Panc1 (cell line): ENCODE measurements at places on chromosomes 1 and 21.

DNA sequence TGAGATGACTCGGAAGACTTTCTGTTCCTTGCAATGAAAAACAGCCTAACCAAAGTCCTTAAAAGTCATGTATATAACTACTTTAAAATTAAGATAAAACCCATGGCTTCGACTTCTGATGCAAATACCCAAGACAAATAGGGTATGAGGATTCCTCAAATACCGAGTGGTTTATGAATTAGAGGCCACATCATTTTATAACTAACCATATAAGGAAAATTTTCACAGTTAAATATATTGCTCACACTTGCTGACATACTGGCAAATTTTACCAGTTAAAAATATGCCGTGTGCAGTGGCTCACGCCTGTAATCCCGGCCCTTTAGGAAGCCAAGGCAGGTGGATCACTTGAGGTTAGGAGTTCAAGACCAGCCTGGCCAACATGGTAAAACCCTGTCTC lies 5.4 kb downstream of the RERE start:
- DNase-seq: no peak

GRCh38 chr1:16241221-16241708 lies 4.3 kb upstream of the CPLANE2 start:
- no peak for DNase-seq

GRCh38 chr1:88678405-88678804 lies 5.7 kb upstream of the PKN2 start:
- no peak for DNase-seq

- no peak for DNase-seq
Observed at GRCh38 chr21:31332525-31332924, 11.5 kb downstream of the TIAM1 start.

DNA sequence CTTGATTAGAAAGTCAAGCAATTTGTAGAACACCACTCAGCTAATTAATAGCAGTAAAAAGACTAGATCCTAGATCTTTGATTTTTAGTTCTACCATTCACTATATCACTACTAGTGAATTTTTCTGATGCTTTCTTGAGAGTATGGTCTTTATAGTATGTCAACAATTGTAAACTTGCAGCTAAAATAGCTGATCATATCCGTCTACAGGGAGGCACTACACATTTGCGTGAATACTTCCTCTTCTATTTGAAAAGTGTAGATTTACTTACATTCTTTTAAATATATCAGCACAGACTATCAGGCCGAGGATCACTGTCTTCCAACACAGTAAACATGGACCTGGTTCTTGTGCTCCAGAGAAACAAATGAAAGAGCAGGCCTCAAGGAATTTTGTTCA lies 18.6 kb upstream of the PTPRC start:
- no peak for DNase-seq

- no peak for DNase-seq
Observed at GRCh38 chr1:110064576-110065337, 5.7 kb downstream of the ALX3 start.

DNA sequence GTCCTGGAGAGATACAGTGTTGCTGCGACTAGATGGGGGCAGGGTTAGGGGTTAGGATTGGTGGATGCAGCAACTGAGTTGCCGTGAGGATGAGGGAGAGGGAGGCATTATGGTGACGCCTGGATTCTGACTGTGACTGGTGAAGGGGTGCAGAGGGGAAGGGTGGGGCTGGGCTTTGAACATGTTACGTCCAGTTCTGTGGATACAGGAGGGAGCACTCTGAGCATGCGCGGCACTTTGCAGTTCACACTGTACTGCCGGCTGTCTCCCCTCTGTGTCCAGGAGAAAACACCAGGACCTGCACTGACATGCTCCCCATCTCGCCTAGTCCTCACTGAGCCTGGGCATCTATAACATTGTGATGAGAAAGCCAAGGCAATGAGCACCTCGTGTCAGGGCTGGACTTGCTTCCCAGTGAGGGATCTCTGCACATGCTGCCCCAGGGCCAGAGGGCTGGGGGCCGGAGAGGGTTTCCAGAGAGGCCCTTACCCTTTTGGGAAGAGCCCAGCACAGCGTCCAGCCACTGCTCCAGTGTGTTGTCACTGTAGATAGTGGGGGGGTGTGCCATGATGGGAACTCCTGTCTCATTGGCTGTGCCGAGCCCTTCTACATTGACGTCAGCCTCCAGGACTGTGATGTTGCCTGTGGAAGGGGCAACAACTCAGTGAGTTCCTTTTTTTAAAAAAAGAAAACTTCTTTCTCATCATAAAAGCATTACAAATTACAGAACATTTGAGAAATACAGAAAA lies 7.6 kb downstream of the FAM151A start:
- no peak for DNase-seq

DNA sequence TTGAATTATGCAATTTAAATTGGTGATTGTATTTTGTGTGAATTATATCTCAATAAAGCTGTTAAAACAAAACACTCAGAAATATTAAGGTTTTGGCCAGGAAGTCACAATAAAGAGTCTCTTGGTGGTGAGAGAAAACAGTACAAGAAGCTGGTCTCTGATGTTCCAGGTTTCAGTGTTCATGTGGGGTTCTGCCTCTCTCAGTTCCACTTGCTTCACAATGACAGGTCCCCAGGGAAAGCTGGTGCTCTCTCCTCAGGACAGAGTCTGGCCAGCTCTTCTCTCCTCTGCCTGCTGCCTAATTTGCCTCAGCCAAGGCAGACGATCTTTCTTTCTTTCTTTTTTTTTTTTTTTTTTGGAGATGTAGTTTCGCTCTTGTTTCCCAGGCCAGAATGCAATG lies 342.9 kb upstream of the PLXNA2 start:
- DNase-seq: no peak

DNA sequence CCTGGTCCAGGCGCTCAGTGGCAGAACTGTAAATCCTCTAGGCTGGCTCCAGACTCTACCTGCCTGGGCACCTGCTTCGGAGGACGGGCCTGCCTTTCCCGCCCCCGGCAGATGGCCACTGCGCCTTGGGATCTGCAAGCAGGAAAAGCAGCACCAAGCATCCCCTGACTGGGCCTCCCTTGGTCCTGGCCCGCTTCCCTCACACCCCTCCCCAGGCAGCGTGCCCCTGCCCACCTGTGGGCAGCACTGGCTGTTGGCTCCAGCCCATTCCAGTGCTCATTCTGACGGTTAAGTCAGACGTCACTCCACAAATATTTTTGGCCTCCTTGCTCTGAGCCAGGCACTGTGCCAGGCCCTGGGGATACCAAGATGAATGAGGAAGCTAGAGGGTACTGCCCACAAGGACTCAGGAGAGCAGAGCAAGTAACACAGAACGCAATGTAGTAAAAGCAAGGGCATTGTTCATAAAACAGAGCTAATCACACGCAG lies 22.0 kb upstream of the BLACAT1 start:
- DNase-seq: no peak

DNA sequence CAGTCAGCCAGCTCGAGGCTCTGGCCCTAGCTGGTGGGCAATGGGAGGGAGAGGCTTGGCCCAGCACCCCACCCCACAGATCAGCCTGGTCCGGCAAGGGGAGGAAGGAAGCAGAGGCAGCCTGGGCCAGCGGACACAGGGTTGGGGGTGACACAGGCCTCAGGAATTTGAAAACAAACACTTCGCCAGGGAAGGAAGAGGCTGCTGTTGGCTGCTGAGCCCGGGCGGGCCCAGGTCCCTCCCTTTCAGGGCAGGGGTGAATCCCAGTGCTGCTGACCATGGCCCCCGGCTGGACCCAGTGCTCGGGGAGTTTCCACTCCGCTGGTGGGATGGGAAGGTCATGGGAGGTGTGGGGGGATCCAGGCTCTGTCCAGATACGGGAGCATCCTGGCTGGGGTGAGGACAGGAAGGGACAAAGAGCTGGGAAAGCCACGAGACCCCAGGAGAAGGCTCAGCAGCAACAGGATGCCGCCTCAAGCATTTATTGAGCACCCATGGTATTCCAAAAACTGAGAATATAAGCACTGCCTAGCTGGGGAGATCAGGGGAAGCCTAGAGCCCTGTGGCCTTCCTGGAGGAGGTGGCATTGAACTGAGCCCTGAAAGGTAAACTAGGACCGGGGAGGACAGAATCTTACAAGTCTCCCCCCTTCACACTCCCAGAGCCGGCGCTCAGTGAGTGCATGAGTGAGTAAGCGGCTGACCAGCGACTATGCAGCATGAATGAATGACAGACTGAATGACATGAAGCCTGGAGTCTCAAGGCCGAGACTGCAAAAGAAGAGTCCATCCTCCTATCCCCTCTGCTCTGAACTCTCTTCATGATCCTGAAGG lies 26.2 kb upstream of the EPHA2 start:
- DNase-seq: no peak

DNA sequence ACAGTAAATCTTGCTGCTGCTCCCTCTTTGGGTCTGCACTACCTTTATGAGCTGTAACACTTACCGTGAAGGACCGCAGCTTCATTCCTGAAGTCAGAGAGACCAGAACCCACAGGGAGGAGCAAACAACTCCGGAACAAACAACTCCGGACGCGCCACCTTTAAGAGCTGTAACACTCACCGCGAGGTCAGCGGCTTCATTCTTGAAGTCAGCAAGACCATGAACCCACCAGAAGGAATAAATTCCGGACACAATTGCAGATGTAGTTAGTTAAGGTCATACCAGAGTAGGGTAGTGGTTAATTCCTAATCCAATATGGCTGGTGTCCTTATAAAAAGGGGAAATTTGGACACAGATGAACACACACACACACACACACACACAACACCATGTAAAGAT lies 37.7 kb downstream of the VTCN1 start:
- no peak for DNase-seq

DNA sequence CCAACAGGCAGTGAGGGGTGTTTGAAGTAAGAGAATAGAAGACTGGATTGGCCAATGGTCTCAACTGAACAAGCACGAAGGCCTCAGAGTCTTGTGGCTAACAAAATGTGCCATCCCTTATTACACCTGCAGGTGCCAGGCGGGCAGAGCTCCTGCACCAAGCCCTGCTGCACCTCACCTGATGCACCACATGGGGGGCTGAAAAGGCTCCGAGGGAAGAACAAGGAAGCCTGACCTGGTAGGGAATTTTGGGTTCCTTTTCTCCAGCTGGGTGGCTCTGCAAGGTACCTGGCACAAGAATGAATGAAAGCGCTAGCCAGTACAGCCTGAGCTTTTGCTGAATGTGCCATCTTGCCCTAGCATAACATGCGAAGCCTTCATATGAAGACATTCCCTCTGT lies 9.7 kb downstream of the HSD3B1 start:
- no peak for DNase-seq

DNA sequence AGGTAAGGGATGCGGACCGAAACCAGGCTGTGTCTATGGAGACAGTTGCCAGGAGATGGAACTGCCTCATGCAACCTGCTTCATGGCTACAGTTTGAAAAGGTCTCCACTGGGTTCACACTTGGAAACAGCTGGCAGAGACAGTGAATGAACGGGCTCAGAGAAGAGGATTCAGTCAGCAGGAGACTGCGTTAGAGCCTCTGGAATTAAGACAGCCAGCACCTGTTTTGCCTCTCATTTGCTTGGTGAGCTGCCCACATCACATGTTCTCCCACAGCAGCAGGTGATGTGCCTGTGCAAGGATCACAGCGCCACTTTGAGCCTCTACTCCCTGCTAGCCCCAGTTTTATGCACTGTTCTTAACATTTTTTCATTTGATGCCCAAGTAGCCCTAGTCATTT lies 321.0 kb downstream of the PLPP3 start:
- DNase-seq: no peak

- no peak for DNase-seq
Observed at GRCh38 chr1:18109756-18110597, 2.4 kb downstream of the IGSF21 start.

- no peak for DNase-seq
Observed at GRCh38 chr21:45507888-45508508, 34.2 kb downstream of the SLC19A1 start.

DNA sequence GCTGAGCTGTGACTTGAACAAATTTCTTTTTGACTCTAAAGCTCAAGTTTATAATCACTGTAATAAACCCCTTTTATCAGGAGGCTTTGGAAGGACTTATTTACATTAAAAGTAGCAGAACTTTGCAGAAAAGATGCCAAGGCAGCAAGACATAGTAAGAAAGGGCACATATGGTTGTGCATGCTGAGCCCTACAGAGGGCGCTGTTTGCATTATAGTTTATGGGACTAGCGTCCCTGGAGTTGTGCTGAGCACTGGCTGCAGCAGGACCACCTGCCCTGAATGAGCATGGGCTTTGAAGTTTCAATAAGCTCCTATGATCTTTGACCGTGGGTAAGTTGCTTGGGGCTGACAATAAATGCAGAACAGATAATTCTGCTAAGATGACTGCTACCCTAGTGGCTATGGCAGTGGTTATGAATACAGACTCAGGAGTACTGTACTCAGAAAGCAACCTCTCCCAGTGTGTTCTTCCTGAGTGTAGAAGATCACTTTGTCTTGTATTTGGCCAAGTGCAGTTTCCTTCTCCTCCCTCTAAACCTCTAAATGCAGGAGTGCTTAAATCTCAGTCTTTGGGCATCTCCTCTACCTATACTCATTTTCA lies 45.4 kb upstream of the USP1 start:
- no peak for DNase-seq

DNA sequence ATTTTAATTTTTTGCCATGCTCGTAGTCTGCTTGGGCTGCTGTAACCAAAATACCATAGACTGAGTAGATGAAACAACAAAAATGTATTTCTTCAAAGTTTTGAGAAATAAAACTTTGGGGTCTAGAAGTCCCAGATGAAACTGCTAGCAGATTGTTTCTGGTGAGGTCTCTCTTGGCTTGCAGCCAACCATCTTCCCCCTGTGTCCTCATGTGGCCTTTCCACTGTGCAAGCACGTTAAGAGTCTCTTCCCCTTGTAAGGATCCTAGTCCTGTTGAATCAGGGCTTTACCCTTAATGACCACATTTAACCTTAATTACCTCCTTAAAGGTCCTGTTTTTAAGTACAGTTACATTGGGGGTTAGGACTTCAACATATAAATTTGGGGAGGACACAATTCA lies 86.6 kb downstream of the PTBP2 start:
- no peak for DNase-seq

- no peak for DNase-seq
Observed at GRCh38 chr1:84073266-84073665, 70.8 kb upstream of the PRKACB start.

- DNase-seq: no peak
Observed at GRCh38 chr1:190154744-190155143, 322.9 kb downstream of the BRINP3 start.

- no peak for DNase-seq
Observed at GRCh38 chr1:22342734-22343191, 108.9 kb upstream of the ZBTB40 start.

GRCh38 chr1:2256435-2257244 lies 28.5 kb downstream of the SKI start:
- no peak for DNase-seq

DNA sequence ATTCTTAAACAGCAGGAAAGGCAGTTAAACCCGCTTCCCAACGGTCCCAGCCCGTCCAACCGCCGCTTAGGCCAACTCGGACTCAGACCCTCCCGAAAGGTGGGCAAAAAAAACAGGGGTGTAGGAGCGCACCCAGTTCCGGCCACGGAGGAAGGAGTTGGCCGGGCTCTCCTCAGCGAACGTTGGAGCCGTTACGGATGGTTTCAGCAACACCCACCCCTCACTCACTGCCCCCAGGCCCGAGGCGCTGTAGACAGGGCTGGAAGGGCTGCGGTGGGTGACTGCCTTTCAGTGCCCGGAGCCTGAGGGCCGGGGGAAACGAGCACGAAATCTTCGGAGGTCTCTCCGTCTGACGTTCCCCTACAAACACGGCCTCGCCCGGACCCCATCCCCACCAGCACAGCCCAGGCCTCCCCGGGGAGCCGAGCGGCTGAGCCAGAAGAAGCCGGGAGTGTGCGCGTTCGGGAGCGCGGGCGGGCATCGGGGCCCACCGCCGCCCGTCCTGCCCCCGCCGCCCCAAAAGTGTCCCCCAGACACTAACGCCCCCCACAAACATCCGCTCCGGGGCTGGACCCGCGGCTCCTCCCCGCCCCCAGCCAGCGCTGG lies 1.3 kb downstream of the KDM5B start:
- DNase-seq: no peak
